Activated T-cell treated with anti-CD3 and anti-CD28 coated beads, Interleukin-2, amount 50 U/mL, for 1 hour (primary cell): ENCODE measurements at places on chromosomes 7 and 10.
A peak's percentile ranks its signal among the peaks of the same experiment; 100 is the strongest.

DNA sequence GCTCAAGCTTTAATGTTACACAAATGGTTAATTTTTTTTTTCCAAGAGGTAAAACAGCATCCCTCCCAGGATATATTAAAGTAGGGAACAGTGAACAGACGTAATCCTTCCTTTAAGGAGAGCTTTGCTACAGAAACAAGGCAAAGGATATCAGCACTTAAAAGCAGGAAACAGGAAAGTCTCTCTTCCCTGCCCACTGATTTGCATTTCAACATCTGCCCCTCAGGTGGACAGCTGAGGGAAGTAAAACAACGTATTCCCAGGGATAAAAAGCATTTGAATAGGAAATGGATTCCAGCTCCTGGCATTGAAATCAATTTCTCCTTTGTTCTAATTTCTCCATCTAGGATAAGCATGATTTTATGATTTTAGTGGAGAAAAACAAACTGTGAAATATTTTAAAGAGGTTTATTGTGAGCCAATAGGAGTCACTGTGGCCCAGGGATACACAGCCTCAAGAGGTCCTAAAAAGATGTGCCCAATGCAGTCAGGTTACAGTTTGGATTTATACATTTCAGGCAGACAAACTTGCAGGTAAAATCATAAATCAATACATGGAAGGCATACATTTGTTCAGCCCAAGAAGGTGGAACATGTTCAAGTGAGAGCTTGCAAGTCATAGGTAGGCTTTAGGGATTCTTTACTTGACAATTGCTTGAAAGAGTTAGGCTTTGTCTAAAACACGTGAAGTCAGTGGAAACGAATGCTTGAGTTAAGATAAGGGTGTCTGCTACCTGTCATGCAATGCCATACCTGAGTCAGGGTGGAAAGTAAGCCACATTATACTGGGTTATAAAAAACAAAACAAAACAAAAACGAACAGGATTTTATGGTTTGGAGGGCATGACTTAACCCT is 286.2 kb upstream of the VWC2 start:
- no peak for DNase-seq

- DNase-seq = no peak
These were observed 354.2 kb downstream of the GFRA1 start for GRCh38 chr10:115918812-115919211.

GRCh38 chr7:128425850-128426249 is 16.1 kb upstream of the IMPDH1 start:
- DNase-seq = peak; percentile 80

- DNase-seq = no peak
These were observed 96.0 kb downstream of the GATA3 start for GRCh38 chr10:8150401-8150905.

GRCh38 chr7:2417981-2418481 is 14.6 kb downstream of the CHST12 start:
- DNase-seq = peak; percentile 47

DNA sequence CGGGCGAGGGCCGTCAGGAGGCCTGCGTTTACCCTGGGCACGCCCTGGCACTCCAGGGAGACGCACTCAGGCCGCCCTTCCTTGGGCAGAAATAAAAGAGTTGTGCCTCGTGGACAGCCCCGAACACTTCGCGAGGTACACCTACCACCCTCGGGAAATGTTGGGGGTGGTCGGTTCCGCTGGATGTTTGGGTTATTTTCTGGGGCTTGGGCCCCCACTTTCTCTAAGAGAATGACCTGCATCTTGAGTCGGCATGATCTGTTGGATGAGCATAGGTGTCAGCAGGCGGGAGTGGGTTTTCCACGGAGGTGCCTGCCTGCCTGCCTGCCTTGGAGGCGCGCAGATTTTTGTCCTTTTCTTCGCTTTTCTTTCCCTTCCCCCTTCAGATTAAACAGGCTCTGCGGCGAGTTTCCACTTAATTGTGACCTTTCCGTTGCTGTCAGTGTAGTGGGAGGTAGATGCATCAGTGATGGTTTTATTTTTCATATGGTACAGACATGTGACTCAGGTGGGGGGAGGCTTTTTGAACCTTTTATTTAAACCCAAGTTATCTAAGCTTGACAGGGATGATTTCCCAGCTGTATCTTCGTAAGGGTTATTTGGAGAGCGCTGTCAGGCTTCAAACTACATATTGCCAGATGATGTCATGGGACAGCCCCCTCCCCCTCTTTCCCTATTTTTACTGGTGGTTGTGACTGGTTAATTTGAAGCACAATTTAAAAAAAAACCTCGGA is 661 bp downstream of the HECTD2 start:
- no peak for DNase-seq

DNA sequence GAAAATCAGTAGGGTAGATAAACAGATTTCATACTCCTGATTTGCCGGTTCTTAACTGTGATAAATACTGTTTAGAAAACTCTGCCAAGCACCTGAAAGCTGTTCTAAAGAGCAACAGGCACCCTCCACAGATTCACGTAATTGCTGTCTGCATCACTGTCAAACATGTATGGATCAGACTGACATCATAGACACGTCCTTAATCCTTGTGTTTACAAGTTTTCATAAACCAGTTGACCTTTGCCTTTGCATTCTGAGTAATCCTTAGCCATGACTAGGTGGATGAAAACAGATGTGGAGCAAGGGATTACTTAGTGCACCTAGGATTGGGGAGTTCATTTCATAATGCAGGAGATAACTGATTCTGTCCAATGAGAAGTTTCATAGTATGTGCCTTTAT is 41.6 kb downstream of the SLC39A12 start:
- DNase-seq = no peak

GRCh38 chr7:33792547-33793105 is 112.7 kb upstream of the BMPER start:
- no peak for DNase-seq

GRCh38 chr10:14602807-14603533 is 171.7 kb downstream of the FAM107B start:
- DNase-seq = no peak
